Stimulated activated CD4-positive, alpha-beta T cell treated with anti-CD3 and anti-CD28 coated beads, Interleukin-1b, Interleukin-23, amount 100 ng/mL, for 24 hours (primary cell): ENCODE measurements at places on chromosomes 7 and 10.

GRCh38 chr10:76393875-76394706 lies 962.7 kb downstream of the LRMDA start:
- DNase-seq = no peak

- no peak for DNase-seq
Measured at GRCh38 chr7:157529768-157530560, 193.2 kb downstream of the DNAJB6 start.

GRCh38 chr10:102009801-102010425 lies 46.1 kb downstream of the ARMH3 start:
- peak; percentile 8 for DNase-seq

DNA sequence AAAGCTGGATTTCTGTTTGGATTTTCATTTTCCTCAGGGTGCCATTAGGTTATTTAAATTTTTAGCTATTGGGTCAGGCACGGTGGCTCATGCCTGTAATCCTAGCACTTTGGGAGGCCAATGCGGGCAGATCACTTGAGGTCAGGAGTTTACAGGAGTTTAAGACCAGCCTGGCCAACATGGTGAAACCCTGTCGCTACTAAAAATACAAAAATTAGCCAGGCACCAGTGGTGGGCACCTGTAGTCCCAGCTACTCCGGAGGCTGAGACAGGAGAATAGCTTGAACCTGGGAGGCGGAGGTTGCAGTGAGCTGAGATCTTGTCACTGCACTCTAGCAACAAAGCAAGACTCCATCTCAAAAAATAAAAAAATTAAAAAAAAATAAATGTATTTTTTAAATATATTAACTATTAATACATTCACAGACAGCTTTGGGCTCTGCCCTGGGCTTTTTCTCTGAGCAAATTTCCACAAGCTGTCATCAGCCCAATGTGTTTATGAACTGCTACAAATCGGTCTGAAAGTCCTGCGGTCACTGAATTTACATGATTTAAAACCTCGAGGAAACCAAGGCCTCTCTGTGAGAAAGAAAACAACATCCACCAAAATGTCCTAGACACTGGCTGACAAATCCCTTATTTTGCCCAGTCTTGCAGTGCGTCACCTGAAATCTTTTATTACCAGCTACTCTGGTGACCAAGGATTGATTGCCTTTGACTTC lies 19.2 kb upstream of the PLEKHS1 start:
- no peak for DNase-seq

- peak; percentile 34 for DNase-seq
Measured at GRCh38 chr10:110495731-110496552, 1.8 kb upstream of the DUSP5 start.

GRCh38 chr10:129288999-129289584 lies 177.9 kb upstream of the MGMT start:
- no peak for DNase-seq

GRCh38 chr10:117698809-117699208 lies 156.3 kb downstream of the EMX2 start:
- DNase-seq = no peak

- DNase-seq = no peak
Measured at GRCh38 chr7:78420001-78420400, 621.4 kb downstream of the PHTF2 start.

GRCh38 chr10:121490871-121491519 lies 107.2 kb downstream of the FGFR2 start:
- no peak for DNase-seq

DNA sequence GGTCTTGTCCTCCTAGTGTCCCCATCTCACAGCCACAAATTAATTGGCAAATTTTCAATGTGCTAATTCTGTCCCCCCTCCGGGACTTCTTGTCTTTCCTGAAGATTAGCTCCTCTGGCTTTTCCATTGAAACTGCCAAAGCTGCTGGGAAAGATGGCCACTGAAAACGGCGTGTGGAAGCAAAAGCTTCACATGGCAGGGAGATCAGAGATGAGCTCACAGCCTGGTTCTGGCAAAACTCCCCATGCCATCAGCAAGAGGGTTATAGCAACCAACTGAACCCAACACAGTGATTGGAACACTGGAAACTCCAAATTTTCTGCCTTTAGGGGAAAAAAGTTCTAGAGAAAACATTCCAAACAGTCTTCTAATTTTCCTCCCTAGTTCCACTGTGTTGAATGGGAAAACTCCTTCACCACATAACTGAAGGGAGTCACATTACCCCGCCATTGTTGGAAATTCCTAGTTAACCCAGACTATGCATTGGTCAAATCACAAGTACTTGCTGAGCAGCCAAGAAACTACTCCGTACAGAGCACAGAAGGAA lies 37.0 kb downstream of the NRAP start:
- no peak for DNase-seq

- no peak for DNase-seq
Measured at GRCh38 chr7:1466524-1467271, 7.4 kb upstream of the MICALL2 start.

- DNase-seq = no peak
Measured at GRCh38 chr7:135321556-135321955, 87.9 kb downstream of the STRA8 start.

DNA sequence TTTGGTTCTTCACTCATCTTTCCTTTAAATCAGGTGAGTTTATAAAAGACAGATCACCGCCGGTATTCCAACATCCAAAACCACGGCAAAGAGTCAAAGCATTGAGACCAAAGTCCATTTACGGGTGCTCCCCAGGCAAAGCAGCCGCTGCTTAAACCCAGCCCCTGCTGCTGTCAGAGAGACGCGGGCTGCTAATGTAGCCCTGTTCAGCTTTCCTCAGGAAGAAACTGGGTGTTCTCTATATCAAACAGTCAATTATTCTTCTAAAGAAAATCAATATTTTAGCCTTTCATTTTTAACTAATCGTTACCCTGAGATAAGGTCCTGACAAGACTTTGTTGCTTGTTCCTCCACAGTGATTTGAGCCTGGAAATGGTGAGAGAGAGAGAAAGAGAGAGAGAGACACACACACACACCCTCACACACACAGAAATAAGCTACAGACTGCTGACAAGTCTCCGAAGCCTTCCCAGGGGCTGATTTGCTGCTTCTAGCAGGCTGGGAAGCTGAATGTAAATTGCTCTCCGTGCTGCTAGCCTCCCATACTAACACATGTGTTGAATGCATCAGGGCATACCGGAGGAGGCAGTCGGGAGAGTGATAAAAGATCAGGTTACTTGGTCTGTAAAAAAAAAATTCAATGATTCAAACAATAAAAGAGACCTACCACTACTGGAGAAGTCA lies 183.0 kb upstream of the ANK3 start:
- no peak for DNase-seq

- no peak for DNase-seq
Measured at GRCh38 chr7:1425292-1426136, 33.8 kb downstream of the MICALL2 start.

DNA sequence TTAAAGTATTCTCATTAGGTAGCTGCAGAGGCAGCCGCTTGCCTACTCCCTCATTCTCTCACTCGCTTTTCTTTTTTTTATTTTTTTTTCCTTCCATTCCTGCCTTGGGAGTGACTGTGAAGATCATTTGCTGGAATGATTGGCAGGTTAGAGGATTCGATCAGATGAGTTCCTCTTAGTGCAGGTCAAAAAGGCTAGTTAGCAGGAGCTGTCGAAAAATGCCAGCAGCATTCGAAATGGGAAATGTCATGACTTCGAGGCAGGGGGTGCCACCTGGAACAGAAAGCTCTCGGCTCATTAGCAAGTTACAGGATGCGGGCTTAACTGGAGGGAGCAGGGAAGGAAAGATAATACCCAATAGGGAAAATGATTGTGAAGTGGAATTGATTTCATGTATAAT lies 137.5 kb upstream of the FZD1 start:
- DNase-seq = no peak

GRCh38 chr7:46385662-46386309 lies 464.7 kb upstream of the IGFBP3 start:
- DNase-seq = no peak

- no peak for DNase-seq
Measured at GRCh38 chr7:49403844-49404243, 369.6 kb upstream of the VWC2 start.

GRCh38 chr7:71019706-71020105 lies 112.2 kb upstream of the GALNT17 start:
- DNase-seq = no peak

- no peak for DNase-seq
Measured at GRCh38 chr10:18737841-18738240, 78.6 kb downstream of the ARL5B start.

DNA sequence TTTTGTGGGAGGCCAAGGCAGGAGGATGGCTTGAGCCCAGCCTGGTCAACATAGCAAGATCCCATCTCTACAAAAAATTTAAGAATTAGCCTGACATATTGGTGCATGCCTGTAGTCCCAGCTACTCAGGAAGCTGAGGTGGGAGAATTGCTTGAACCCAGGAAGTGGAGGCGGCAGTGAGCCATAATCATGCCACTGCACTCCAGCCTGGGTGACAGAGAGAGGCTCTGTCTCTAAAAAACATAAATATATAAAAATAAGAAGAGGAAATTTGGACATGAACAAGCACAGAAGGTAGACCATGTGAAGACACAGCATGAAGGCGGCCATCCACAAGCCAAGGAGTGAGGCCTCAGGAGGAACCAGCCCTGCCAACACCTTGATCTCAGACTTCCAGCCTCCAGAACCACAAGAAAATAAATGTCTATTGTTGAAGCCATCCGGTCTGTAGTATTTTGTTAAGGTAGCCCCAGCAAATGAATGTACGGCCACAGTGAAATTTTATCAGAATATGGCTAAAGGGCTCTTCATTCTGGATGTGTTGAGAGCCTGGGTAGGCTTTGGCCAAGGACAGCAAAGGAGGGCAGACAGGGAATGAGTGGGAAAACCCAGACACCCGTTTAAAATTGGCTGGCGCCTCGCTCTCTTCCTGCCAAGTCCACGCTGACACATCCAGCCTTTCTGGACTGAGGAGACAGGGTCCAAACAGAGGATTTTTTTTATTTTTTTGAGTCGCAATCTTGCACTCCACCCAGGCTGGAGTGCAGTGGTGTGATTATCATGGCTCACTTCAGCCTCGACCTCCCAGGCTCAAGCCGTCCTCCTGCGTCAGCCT lies 12.9 kb upstream of the GRID2IP start:
- no peak for DNase-seq

GRCh38 chr7:35768346-35768745 lies 32.5 kb upstream of the SEPTIN7 start:
- no peak for DNase-seq

- no peak for DNase-seq
Measured at GRCh38 chr7:25308906-25309705, 80.8 kb upstream of the NPVF start.

GRCh38 chr7:132750530-132751217 lies 174.4 kb upstream of the PLXNA4 start:
- no peak for DNase-seq

GRCh38 chr10:86164960-86165630 lies 201.5 kb downstream of the GRID1 start:
- no peak for DNase-seq

- no peak for DNase-seq
Measured at GRCh38 chr10:60549686-60550085, 160.0 kb upstream of the ANK3 start.

DNA sequence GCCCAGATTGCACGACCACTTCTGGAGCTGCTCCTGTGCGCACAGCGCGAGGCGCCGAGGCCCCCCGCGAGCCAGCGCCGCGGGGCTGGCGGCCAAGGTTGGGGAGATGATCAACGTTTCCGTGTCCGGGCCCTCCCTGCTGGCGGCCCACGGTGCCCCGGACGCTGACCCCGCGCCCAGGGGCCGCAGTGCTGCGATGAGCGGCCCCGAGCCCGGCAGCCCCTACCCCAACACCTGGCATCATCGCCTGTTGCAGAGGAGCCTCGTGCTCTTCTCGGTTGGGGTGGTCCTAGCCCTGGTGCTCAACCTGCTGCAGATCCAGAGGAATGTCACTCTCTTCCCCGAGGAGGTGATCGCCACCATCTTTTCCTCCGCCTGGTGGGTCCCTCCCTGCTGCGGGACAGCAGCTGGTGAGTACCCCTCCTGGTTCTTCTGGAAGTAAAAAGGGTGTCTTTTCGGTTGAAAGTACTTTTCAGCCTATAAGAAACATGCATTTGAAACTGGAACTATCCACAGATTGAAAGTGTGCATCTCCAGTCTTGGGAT lies 683 bp downstream of the INSIG1 start:
- DNase-seq = no peak

- DNase-seq = no peak
Measured at GRCh38 chr7:46009211-46009610, 88.1 kb upstream of the IGFBP3 start.

- DNase-seq = no peak
Measured at GRCh38 chr7:98728555-98728954, 111.5 kb downstream of the NPTX2 start.
